ENCODE measurements at places on chromosomes 7 and 10.

GRCh38 chr7:155589001-155589980 is 42.9 kb upstream of the CNPY1 start:
- DNase-seq, result no peak

- no peak for DNase-seq
Measured at GRCh38 chr10:53598914-53599313, 826.3 kb upstream of the MBL2 start.

DNA sequence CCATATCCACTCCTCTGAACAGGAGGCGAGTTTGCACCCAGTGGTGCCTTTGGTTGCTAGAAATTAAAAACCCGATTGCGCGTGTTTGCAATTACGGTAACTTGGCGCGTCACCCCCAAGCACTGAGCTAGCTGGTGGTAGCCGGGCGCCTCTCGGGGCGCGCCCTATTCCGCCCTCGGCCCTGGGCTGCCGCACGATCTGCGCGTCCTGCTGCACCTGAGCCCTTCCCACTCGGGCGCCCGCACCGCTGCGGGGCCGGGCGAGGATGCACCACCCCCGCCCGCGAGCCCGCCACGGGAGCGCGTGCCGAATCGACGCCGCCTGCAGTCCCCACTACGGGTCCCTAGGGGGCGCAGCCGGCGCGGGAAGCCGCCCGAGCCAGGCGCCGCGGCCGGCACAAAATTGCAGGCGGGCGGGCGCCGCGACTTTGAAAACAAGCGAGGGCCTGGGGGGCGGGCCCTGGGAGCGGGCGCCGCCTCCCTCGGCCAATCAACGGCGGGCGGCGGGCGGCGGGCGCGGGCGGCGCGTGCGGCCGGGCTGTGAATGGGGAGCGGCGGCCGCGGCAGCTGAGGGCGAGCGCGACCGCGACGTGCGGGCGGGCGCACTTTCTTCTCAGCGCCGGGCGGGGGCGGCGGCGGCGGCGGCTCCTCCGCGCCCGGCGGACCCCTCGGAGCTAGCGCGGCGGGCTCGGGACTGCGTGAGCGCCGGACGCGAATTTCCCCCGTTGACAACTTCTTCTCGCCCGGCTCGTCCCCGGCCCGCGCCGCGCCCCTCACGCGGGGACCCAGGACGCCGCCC is at the start of gene SDK1:
Gene SDK1 (plus strand): TSS at position 602 of the 798 bp plus-strand sequence. CDS start 335 bp downstream, outside the sequence.
- DNase-seq, result peak; percentile 92

GRCh38 chr7:35022725-35023124 is 14.6 kb downstream of the DPY19L1 start:
- no peak for DNase-seq

DNA sequence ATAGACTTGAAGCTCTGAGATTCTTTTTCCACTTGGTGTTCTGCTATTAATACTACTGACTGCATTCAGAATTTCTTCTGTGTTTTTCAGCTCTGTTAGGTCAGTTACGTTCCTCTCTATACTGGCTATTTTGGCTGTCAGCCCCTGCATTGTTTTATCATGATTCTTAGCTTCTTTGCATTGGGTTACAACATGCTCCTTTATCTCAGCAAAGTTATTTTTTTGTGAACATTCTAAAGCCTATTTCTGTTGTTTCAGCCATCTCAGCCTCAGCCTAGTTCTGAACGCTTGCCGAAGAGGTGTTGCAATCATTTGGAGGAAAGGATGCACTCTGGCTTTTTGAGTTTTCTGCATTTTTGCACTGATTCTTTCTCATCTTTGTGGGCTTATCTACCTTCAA is 201.5 kb upstream of the GNAI1 start:
- DNase-seq, result no peak

- DNase-seq, result peak; percentile 53
Measured at GRCh38 chr7:101108330-101108857, 18.5 kb upstream of the SERPINE1 start.

- DNase-seq, result no peak
Measured at GRCh38 chr10:31413325-31413724, 94.3 kb downstream of the ZEB1 start.

GRCh38 chr10:119803264-119803663 is 69.4 kb downstream of the MCMBP start:
- DNase-seq, result no peak

DNA sequence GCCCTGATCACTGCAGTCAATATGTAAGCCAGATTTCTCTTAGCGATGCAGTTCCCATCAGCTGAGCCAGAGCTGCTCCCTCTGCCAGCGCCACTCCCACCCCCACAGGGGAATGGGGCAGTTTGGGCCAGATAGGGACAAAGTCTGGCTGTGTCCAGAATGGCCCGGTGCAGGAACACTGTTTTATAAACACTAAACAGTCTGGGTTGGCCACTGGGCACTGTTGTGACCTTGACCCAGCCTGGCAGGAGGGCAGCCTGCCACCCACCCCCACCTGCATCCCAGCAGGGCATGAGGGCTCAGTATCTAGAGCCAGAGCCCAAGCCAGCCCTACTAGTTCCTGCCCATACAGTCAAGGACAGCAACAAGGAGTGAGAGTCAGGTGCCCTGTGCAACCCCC is 1.3 kb downstream of the OGDHL start:
- no peak for DNase-seq

DNA sequence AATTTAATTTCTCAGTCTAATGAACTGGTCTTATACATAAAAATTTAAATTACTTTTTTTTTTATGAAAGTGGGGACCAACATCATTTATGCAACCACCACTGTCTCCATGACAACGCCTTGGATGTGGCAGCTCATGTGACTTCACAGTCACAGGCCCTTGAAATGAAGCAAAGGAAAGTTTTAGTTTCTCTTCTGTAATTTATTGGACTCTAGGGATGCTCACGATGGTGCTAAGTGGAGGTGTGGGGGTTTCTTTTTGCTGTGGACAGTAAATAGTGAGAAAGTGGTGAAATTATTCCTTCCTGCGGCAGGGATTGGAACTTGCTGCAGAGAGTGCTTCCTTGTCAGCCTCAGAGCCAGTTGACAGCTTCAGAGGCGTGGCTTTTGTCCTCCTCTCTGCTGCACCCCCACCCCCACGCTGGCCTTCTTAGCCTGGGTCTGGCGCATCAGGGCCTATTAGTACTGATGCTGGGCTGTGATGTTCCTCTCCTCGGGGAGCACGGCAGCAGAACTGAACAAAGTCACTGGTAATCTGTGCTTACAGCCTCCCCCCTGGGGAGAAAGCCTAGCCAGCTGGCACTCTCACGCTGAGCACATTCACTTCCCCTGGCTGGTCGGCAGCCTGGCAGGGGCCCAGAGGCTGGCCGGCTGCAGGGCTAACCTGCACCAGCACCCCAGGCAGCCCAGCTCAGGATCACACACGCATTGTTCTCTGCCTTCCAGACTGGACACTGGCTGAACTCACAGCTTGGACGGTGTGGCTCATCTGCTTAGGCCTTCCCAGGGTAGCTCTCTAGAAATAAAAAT is 517.5 kb upstream of the GALNT17 start:
- no peak for DNase-seq

DNA sequence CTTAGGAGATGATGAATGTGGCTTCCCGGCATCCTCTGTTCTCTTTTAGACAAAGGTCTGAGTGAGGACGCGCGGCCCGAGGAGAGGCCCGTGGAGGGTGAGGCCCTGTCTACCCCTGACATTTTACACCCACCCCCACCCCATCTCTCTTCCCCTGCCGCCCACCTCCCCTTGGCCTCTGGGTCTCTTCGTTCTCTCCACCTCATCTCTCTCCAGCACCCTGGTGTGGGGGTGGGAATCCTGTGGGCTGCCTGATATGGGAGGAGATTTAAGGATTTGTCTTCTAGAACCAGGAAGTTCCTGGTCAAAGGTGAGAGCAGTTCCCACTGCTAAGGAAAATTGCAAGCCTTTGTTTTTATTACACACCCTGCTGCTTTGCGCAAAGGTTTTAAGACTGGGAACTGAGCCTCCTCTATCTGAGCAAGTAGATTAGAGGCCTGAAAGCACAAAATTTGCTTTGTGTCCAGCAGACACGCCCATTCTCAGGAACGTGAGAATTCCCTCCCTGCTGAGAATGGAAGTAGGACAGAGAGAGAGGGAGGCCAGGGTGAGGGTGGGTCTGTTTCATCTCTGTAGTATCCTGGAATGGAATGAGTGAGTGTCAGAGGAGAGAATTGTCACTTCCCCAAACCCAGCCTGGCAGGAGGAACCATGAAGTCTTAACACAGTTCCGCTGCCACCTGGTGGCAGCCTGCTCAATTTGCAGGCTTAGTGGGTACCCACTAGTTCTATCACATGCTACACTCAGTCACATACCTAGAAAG is 91.2 kb downstream of the GTF2IRD1 start:
- peak; percentile 26 for DNase-seq
